ENCODE measurements at places on chromosomes 6 and 20. TPM values are rescaled to one million over a fixed set of nuclear protein-coding genes. Genes with fewer than 3 reads are reported as not detected.

GRCh38 chr6:164151161-164152120, 736.9 kb downstream of the QKI start:
- no peak for DNase-seq

DNA sequence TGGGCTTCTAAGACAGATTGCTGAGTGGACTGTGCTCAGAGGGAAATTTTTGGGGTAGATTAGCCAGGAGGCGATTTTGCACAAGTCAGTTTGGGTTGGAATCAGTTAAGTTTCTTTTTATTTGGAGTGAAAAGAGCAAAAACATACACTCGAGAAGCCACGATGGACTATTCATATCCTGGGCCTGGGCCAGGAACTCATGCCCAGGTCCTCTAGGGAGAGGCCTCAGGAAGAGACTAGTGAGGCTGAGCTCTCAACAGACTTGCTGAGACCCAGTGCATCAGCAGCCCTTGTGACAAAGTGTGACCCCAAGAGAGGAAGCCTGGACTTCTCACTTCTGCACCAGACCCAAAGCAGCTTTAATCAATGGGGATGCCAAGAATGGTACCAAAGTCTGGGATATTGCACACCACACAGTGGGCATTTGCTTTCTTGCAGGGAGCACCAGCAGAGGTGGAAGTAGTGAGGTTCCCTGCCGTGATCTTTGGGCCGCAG, 61.6 kb upstream of the MAFB start:
- DNase-seq, result no peak

GRCh38 chr20:13644010-13644409, 5.3 kb upstream of the TASP1 start:
- DNase-seq, result no peak

DNA sequence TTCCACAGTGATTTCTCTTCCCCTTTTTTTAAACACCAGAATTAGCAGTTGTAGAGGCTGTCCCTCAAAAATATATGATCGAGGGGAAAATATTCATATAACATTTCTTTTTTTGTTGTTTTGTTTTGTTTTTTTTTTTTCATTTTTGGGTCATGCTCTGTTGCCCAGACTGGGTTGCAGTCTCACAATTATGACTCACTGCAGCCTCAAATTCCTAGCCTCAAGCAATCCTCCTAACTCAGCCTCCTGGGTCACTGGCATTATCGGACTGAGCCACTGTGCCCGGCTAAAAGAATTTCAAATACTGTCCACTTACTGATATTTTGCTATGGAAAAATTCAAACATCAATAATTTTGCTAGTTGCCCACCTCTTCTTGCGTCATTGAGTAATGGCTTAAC, 134.0 kb downstream of the HFE start:
- no peak for DNase-seq

- peak; percentile 40 for DNase-seq
Measured at GRCh38 chr6:134063966-134064445, 11.6 kb upstream of the SLC2A12 start.

DNA sequence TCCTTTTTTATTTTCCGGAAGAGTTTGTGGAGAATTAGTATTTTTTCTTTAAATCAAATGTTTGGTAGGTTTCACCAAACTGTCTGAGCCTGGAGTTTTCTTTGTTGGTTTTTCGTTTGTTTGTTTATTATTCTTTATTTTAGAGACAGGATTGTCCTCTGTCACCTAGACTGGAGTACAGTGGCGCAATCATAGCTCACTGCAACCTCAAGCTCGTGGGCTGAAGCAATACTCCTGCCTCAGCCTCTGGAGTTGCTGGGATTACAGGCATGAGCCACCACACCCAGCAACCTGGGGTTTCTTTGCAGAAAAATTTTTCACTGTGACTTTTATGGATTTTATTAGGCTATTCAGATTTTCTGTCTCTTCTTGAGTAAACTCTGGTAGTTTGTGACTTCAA, 120.2 kb upstream of the LOC128125822 start:
- no peak for DNase-seq

LY6G6C gene
- total RNA-seq, result not detected

GRCh38 chr20:62624719-62625453, 17.4 kb upstream of the SLCO4A1 start:
- no peak for DNase-seq

DNA sequence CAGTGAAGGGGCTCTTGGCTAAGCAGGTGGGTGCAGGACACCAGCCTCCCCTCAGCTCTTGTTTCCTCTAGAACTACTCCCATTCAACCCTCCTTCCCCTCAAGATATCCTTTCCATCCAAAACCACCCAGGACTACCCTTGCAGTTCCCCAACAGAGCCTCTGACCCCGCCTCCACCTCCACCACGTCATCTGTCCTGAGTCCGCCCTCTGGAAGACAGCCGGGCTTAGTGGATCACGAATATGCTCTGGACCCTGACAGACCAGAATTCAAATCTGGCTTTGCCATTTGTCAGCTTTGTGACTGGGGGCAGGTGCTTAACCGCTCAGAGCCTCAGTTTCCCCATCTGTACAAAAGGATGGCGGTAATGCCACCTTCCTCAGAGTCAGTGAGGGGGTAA, 31.4 kb downstream of the TFEB start:
- no peak for DNase-seq

DNA sequence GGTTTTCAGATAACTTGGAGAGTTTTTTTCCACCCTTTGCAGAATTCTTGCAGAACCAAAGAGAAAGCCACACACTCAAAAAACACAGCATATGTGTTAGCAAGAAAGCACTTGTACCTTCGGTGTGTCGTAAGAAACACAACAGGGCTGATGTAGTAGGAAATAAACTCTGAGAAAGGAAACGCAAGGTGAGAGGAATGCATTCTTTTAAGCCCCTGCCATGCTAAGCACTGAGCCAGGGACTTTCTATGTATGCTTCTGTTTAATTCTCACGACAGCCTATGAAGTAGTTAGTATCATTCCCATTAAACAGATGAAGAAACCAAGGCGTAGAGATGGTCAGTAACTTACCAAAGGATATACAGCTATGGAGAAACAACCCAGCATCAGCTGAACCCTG, 23.1 kb downstream of the NEDD9 start:
- no peak for DNase-seq

GRCh38 chr6:68911811-68912210, 276.7 kb downstream of the ADGRB3 start:
- DNase-seq, result no peak

- no peak for DNase-seq
Measured at GRCh38 chr6:105886814-105887544, 199.2 kb upstream of the PRDM1 start.

DNA sequence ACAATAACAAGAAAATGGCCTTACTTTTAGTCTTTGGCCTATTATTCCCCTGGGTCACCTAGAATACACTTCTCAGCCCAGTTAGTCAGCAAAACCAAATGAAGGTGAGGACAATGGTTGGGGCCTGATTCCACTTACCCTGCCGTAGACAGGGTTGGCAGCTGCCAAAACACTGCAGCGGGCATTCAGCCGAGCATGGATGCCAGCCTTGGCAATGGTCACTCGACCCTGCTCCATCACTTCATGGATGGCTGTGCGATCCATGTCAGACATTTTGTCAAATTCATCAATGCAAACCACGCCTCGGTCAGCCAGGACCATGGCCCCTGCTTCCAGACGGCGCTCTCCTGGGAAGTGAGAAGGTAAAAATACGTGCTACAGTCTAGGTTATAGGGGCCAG, 8.4 kb downstream of the MCM3 start:
- no peak for DNase-seq

DNA sequence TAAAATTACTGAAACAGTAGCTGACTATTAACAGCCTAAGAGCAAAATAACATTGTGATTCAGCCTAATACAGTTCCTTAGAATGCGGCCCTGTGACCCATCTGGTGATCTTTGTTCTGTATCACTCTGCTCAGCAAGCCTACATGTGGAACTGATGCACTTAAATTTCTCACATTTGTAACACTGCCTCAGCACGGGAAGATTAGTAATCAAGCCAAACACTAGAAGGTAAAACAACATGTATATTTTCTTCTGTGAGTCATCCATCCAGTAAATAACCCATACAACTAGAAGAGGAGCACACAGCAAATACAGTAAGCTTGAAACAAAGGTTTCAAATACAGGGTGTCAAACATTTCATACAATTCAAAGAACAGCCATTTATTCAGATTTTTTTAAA, 189.7 kb upstream of the NOX3 start:
- DNase-seq, result no peak

GRCh38 chr6:118650582-118651281, 659 bp downstream of the CEP85L start:
- DNase-seq, result no peak

DNA sequence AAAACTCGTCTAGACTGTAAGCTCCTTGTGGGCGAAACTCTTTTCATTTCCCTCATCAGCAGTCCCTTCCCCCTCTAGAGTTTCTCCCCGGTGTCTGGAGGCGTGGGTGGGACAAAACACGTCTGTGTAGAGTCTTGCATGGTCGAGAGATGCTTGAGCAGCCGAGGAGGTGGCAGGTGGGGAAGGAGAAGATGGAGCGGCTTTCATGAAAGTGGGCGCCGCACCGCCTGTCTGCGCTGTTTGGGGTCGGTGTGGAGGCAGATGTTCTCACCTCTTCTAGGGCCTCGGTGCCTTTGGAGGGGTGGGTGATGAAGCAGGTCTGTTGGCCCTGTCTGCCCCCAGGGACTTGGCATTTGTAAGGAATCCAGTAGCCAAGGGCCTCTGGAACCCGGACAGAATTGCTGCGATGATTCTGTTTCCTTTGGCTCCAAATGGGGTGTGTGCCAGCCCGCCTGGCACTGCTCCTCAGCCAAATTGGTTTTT, 1.2 kb downstream of the BRPF3 start:
- DNase-seq, result no peak

DNA sequence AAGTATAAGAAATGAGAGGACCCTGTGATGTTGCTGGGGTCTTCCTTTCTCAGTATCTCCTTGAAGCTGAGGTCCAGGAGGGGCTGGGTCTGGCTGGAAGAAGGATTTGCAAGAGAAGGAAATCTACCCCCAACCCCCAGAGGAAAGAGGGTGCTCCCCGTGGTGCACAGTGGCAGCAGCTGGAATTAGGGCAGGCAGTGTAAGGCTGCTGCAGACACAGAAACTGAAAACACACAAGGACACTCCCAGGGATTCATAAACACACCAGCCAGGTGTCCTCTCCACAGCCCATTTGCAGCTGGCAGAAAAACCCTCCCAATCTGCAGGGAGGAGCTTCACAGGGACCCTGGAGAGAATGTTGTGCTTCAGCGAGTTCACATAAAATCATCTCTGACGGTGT, 297.2 kb downstream of the CDH26 start:
- no peak for DNase-seq

GPLD1 gene
- not detected for total RNA-seq

EPHA7 gene
- not detected for total RNA-seq

DNA sequence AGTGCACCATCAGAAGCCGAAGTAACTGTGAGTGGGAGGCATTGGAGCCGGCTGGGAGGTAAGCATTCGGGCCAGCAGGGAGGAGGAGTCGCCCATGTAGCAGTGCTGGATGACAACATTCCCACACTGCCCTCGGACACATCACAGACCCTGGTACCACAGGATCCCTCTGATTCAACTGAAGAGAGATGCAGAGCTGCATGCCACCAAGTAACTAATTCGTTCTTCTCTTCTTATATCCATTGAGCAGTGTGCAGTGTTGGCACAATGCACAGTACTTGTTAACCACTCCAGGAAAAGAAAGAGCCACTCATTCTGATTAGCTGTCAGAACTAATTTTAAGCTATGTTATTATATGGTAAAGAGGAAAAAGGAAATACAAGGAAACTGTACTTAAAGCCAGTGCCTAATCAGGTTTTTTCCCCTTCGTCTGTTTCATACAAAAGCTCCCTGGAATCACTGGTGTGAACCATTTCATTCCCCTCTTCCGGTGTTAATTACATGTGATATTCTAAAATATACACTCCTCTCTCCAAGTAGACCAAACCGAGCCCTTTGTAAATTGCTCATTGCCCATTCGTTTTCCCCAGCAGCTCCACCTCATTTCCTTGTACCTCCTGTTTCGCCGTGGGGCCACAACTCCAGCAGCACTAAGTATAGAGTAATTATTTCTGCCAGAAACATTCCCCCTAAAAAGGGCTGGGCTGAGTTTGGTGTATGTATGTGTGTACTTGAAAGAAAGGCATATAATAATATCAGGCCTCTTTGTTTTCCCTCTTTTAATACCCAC, 32.4 kb upstream of the ADTRP start:
- no peak for DNase-seq

GRCh38 chr6:33418690-33419291, 884 bp upstream of the CUTA start:
- no peak for DNase-seq

DNA sequence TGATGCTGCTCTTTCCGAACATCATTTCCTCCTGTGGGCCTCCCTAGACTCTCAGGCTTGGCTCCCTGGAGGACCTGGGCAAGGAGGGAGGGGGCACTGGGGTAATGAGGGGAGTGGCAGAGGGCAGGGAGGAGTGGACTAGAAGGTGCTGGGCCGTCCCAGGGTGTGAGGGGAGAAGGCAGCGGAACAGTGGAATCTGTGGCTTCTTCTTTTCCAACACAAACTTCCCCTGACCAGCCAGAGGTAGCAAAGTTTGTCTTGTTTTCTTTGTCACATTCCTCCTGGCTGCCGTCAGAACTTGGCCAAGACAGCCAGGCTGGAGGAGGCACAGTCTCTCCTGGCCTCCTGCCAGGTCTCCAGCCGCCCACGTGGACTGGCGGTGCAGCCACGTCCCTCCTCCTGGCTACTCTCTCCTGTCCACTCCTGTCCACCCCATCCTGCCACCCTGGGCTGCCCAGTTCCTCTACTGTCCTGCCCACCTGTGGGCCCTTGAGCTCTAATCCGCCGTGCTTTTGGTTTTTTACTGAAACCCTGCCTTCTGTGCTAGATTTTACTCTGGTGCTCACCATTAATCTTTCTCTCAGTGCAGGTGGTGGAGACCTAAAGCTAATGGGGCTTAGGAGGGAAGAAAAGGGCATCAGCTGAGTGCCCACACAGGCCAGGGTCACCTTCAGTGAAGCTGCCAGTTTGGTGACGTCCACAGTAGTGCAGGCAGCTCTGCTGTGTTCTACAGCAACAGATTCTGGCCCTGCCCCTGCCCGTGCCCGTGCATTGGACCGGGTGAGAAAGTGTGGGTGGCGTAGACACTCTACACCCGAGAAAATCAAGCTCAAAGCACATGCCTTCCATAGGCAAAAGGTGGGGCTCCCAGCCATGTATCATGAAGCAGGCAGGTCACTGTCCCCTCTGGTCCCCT, 2.8 kb upstream of the CDSN start:
- peak; percentile 84 for DNase-seq

SIRPD gene
- total RNA-seq, result not detected

DNA sequence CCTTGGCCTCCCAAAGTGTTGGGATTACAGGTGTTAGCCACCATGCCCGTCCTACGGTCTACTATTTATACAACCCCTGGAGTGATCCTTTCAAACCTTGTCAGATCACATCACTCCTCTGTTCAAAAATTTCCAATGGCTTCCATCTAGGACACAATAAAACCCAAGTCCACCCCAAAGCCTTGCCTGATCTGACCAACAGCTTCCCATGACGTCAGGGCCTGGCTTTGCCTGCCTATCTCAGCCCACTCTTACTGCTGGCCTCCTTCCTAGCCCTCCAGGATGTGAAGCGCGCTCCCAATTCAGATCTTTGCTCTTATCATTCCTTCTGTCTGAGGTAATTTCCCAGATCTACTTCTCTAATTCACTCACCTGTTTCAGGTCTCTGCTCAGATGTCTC, 128.4 kb downstream of the LINC00237 start:
- DNase-seq, result no peak

Measured in pulmonary artery endothelial cell (primary cell).